ENCODE measurements at places on chromosomes 5 and 9.

- no peak for DNase-seq
Measured at GRCh38 chr5:123089914-123090660, 1.0 kb downstream of the PRDM6 start.

- no peak for DNase-seq
Measured at GRCh38 chr9:105039175-105039799, 111.3 kb upstream of the ABCA1 start.

DNA sequence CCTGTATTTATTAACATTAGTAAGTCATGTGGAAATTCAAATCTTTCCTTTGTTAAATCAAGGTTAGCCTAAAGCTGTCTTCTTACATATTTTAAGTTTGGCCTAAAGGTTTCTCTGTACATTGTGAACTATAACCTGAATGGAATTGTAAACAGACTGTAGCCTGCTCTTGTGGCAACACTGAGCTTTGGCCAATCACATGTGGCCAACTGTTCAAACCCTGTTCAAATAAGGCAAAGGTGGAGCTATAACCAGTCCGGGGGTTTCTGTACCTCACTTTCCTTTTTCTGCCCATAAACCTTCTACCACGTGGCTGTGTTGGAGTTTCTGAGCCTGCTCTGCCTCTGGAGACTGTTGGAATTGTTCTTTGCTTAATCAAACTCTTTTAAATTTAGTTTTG is 3.3 kb upstream of the HAPLN1 start:
- DNase-seq, result no peak

- no peak for DNase-seq
Measured at GRCh38 chr5:153791339-153791738, 247.4 kb downstream of the FAM114A2 start.

- DNase-seq, result no peak
Measured at GRCh38 chr9:131366761-131367401, 27.0 kb upstream of the PRRC2B start.

- no peak for DNase-seq
Measured at GRCh38 chr9:87875831-87876545, 6.7 kb upstream of the SPATA31E1 start.

DNA sequence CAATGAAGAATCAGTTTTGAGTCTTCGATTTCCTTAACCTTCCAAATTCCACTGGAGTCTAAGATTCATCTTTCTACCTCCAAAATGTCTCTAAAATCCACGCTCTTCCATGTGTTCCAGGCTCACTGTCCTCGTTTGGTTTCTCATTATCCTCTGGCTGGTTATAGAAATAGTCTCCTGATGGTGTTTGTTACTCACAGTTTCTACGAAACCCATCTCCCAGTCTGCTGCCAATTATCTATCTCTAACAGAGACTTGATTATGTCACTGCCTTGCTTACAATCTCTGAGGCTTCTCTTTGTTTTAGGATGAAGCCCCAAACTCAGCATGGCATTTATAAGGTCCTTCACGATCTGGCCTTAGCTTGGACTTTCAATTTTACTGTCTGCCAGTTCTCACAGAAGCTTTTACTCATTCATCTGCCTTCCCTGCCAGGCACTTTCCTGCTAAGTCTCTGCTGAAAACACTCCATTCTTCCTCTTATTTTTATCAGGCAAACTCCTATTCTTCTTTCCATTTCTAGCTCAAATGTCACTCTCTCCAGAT is 339.6 kb upstream of the SGCD start:
- no peak for DNase-seq

DNA sequence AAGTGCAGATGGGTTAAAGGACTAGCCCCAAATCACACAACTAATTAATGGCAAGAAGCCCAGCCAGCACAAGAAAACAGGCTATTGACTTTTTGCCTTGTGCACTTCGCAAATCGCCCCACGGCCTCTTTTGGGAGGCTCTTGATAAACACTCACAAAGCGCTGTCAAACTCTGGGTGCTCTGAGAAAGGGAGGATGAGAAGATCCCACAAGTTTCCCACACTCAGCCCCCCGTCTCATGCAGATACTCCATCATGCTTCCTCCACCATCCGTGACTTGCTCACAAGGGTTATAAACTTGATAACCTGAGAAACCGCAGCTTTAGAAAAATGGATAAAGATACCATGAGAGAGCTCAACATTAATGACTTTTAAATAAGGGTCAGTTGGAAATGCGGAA is 219.7 kb downstream of the EBF1 start:
- DNase-seq, result no peak

- DNase-seq, result no peak
Measured at GRCh38 chr5:142281008-142281367, 43.8 kb downstream of the SPRY4 start.

GRCh38 chr5:30502277-30502676 is 691.2 kb upstream of the CDH6 start:
- no peak for DNase-seq

- no peak for DNase-seq
Measured at GRCh38 chr9:89522261-89522958, 24.5 kb upstream of the SEMA4D start.

DNA sequence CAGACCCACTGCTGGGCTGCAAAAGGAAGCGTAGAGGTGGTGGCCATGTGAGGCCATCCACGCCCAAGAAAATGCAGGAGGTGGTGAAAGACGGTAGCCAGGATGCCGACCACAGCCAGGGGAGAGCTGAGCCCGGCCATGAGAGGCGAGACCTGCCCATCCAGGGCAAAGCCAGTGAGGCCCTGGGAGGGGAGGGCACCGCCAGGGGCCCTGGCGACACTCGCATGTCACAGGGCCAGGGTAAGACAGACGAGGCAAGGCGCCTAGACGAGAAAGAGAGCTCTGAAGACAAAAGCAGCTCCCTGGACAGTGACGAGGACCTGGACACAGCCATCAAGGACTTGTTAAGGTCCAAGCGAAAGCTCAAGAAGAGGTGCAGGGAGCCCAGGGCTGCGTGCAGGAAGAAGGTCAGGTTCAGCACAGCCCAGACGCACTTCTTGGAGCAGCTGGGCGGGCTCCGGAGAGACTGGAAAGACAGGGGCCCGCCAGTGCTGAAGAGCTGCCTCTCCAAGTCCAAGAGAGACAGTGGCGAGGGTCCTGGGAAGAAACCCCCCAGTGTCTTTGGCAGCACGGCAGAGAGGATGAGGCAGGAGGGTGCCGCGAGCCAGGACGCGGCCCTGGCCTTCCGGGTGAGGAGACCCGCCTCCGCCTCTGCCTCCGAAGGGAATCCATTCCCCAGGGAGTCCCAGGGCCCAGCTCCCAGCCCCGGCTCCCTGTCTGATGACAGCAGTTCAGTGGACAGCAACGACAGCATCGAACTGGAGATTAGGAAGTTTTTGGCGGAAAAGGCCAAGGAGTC is 6.9 kb downstream of the PPP1R26 start:
- DNase-seq, result no peak

DNA sequence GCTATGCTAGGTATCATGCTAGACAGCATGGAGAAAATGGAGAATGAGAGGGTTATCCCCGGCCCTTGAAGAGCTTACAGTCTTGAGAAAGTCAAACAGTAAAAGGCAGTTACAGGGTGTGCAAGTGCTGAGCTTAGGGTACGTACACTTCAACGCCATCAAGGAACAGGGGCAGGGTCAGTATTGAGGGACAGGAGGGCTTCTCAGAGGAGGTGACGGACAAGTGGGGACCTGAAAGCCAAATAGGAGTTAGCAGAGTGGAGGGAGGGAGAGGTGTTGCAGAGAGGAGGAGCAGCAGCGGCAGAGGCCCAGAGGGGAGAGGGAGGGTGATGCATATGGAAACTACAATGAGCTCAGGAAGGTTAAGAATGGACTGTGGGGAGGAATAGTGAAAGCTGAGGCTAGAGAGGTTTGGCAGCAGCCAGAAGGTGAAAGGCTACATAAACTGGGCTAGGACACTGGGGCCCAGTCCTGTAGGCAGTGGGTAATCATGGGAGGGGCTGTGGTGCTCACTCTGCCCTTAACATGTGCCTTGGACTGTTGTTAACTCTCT is 88.0 kb downstream of the NRG2 start:
- DNase-seq, result no peak

Measured in NCI-H187 treated with DMSO at 0.1 percent for 48 hours (cell line).